Brain (organoid and tissue), 16 donors: ENCODE measurements at places on chromosomes 16 and 17. TPM values are rescaled to one million over a fixed set of nuclear protein-coding genes. Genes with fewer than 3 reads are reported as not detected.

DNA sequence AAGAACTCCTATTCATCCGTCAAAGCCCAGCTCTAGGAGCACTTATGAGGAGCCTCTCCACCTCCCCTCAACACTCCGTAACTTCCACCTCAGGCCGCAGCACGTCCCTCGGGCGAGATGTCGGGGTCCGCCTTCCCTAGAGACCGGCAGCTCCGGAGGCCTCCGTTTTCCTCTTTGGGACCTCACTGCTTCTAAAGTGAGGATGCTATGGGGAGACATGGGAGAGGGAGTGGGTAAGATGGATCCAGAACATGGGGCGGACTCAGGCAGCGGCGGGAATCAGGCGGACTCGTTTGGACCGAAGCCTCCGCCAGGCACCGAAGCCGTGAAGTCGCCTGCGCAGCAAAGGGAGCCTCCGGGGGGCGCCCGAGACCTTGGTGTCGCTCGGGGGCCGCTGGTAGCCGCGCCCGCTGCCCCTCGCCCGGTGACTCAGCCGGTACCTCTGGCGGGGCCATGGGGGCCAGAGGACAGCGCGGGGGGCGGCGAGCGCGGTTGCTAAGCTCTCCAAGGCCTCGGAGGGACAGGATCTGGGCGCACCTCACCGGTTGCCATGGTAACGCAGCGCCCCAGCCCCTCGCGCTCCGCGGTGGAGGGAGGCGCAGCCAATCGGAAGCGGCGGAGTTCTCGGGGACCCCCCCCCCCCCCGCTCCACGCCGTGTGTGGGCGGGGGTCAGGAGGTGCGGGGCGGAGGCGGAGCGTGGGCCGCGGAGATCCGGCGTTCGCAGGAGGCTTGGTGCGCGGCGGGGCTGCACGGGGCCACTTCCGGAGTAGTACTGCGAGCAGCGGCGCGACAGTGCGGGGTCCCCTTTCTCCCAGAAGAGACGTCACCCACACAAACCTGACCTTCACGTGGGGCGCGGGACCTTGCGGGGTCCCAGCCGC lies 1.3 kb upstream of the HIC1 start:
- DNase-seq, result peak; percentile 82

DNA sequence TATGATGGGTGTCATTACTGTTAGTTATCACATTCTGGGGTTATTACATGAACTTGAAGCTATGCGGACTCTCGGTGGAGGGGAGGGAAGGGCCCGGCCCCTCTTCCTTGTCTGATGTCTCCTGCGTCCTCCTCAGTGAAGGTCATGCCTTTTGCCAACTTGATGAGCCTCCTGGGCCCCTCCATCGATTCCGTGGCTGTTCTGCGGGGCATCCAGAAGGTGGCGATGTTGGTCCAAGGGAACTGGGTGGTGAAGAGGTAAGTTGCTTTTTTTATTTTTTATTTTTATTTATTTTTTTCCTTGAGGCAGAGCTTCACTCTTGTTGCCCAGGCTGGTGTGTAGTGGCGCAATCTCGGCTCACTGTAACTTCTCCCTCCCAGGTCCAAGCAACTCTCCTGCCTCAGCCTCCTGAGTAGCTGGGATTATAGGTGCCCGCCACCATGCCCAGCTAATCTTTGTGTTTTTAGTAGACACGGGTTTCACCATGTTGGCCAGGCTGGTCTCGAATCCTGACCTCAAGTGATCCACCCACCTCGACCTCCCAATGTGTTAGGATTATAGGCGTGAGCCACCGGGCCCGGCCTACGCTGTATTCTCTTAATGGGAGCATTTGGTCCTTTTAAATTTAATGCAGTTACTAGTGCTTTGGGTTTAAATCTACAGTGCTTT lies 21.6 kb downstream of the POLR3E start:
- DNase-seq, result no peak

DNA sequence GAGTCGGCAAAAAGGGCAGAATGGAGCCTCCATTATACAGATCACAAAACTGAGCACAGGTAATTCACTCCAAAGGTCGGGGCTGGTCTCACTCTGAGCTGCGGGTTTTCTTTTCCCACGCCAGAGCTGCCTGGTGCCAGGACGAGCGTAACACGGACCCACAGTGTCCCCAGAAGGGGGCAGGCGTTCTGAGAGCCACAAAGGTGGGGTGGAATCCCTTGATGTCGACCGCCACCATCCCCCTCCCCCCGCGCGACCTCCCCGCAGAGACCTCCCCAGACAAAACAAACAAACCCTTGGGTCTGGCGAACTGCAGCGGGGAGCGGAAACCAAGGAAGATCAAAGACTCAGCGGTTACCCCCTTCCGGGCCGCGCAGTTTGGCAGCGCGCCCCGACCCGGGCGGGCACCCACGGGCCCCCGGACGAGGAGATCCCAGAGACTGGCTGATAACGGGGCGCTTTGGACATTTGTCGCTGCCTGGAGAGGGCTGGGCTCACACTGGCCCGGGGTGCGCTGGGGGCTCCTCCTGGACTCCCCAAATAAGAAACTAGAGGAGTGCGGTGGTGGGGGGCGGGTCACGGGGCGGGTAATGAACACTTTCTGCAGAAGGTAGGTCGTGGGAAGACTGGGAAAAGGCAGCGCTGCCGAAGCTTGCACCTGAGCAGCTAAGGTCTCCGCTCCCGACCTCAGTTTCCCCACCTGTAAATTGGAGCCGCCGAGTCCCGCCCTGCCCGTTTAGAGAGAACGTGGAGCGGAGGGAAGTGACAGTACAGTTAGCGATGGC lies 664 bp upstream of the NKD1 start:
- DNase-seq, result peak; percentile 39

- peak; percentile 89 for DNase-seq
Measured at GRCh38 chr16:71499775-71500364, 10.7 kb upstream of the ZNF19 start.

DNA sequence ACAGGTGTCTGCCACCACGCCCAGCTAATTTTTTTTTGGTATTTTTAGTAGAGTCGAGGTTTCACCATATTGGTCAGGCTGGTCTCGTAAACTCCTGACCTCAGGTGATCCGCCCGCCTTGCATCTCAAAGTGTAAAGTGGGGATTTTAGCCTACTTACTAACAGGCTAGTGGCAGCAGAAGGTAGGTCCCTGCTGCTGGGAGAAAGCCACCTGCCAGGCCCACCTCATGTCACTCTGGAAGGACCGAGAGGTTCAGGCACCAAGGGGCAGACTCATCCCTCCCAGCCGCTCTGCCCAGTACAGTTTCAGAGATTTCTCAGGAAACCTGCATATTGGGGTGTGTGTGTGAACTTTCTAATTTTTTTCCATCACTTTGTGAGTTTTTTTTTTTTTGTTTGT lies 2.1 kb upstream of the RCVRN start:
- no peak for DNase-seq

The APPBP2 gene
- polyA plus RNA-seq, result 10.7 TPM

The TANC2 gene
- 22.4 TPM for polyA plus RNA-seq

- no peak for DNase-seq
Measured at GRCh38 chr16:35174016-35174415, 1714.6 kb downstream of the TP53TG3F start.

DNA sequence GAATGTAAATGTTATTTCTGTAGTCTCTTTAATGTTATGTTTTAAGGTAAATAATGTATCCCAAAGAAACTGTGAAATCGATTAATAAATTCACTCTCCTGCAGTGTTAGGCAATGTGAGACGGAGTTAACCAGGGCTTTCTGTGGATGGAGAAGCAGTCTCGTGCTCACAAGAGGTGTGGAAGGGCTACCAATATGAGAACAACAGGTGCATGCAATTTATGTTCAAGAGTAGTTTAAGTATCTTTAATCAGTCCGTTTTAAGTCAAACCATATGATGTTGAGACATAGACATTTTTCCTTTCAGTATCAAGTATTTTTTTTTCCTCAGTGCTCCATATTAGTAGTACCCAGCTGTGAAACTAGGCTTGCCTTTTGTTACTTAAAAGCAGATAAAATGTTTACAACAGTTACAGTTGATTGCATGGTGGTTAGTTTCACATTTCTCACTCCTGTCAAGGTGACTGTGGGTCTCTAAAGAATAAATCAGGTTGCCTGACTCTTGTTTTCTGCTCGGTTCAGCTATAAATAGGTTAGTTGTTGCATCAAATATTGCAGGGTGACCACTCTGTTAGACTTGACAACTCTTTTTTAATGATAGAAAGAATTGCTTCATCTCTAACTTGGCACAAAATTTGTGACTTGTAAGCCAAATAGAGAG lies 54.4 kb downstream of the COX10 start:
- no peak for DNase-seq

The ZP2 gene
- not detected for polyA plus RNA-seq

The XAF1 gene
- polyA plus RNA-seq, result 1.8 TPM

The SCN4A gene
- not detected for polyA plus RNA-seq

The CTRL gene
- 1.0 TPM for polyA plus RNA-seq

- no peak for DNase-seq
Measured at GRCh38 chr16:11333010-11333409, 12.2 kb upstream of the RMI2 start.
